Naive thymus-derived CD4-positive, alpha-beta T cell (primary cell): ENCODE measurements at places on chromosomes 7 and 10. TPM values are rescaled to one million over a fixed set of nuclear protein-coding genes. Genes with fewer than 3 reads are reported as not detected.

GRCh38 chr10:132544744-132545658, 7.4 kb downstream of the INPP5A start:
- no peak for DNase-seq

- no peak for DNase-seq
Measured at GRCh38 chr10:61404751-61405150, 48.4 kb downstream of the TMEM26 start.

DNA sequence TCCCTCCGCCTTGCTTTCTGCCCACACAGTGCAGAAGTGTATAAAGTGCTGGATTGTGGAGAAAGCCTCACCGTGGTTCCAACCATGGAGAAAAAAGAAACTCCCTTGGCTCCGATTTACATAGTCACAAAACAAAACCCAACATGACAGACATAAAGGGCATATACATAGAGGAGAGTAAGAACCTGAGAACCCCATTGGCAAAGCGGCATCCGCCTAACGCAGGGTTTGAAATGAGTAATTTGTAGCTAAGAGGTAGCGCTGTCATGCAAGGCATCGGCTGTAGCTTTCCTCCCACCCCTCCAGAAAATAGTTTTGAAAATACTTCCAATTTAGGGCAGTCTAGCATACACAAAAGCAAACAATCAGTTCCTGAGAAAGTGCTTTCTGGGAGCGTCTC, 126.0 kb upstream of the NRBF2 start:
- no peak for DNase-seq

GRCh38 chr10:121637437-121637836, 39.2 kb upstream of the FGFR2 start:
- no peak for DNase-seq

- no peak for DNase-seq
Measured at GRCh38 chr7:116249969-116250553, 39.7 kb downstream of the TES start.

GRCh38 chr7:8590791-8591190, 157.4 kb downstream of the NXPH1 start:
- no peak for DNase-seq

DNA sequence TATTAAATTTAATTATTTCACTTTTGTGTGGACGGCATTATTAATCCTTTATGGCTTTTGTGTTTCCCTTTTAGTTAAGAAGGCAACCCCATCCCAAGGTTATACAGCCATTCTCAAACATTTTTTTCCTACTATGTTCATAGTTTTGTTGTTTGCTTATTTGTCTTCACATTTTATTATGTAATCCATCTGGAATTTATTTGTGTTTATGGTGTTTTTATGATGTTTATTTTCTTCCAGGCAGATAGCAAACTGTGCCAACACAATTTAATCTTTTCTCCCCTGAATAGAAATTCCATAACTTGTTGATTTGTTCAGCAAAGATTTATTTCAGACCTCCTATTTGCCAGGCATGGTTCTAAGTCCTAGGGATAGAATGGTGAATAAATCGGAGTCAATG, 42.9 kb downstream of the RAB18 start:
- no peak for DNase-seq

DNA sequence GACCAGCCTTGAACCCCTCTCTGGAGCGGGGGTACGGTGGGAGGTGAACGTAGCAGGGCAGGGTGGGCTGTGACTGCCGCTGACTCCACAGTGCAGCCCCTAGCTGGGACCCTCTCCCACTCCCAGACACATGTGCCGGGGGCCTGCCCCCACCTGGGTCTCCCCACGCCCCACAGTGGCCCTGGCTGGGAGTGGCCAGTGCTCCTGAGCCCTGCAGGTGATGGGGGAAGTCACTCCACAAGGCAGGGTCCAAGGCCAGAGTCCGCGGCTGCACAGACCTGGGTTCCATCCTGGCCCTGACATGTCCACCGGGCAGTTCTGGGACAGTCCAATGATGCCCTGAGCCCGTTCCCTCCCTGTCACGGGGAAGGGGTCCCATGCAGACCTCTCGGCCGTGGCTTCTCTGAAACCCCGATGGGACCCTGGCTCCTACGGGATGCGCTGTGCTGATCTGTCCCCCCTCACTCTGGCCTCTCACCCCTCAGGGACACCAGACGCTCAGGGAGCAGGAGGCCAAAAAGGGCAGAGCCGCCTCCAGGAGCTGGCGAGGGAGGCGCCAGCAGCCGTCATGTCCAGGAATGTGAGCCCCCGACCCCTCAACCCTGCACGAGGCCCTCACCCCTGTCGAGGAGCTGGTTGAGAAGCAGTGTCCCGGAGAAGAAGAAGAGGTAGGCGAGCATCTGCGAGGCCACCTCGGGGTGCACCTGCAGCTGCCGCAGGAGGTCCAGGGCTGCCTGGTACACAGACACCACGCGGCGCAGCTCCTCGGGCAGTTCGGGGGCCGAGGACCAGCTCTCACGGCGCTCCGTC, 40.4 kb downstream of the AP5Z1 start:
- no peak for DNase-seq

DNA sequence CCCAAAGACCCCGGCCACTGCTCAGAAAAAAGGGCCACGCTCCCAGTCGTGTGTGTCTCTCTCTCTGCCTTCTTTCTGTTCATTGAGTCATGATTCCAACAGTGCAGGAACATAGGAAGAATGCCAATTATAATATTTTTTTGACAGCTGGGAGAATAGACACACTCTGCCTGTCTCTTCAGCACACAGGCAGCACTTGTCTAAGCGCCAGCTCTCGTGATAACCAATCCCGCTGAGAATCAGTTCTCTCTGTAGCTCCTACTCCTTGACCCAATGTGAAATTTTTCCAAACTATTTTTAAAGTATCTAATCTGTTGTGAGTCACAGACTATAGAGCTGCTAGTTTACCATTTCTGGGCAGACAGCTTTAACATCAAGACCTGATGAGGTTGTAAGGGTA, 145.7 kb upstream of the RHEB start:
- DNase-seq, result no peak

HTR7 gene
- total RNA-seq, result 0.13 TPM
